Activated naive CD4-positive, alpha-beta T cell treated with anti-CD3 and anti-CD28 coated beads for 36 hours (primary cell): ENCODE measurements at places on chromosomes 6 and 20. TPM values are rescaled to one million over a fixed set of nuclear protein-coding genes. Genes with fewer than 3 reads are reported as not detected.
A peak's percentile ranks its signal among the peaks of the same experiment; 100 is the strongest.

DNA sequence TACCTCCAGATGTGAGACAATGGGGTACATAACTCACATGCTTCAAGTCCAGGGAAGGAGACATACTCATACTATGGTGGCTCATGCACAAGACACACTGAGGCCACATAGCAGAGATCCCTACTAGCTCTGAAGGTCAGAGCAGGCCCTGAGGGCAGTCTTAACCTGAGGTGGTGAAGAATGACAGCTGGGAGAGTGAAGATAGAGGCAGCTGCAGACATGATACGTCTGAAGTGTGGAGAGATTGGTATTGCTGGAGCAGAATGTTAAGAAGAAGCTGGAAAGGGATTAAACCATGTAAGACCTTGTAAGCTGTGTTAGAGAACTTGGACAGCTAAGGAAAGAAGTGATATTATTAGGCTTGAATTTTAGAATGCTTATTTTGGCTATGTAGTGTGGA lies 32.9 kb downstream of the PGM3 start:
- no peak overlapping the region for H3K27ac ChIP-seq
- peaks cover 15% of the 10 kb centered on the region for H3K36me3 ChIP-seq
- DNase-seq: no peak
- no peaks in the 10 kb centered on the region for H3K4me1 ChIP-seq

DNA sequence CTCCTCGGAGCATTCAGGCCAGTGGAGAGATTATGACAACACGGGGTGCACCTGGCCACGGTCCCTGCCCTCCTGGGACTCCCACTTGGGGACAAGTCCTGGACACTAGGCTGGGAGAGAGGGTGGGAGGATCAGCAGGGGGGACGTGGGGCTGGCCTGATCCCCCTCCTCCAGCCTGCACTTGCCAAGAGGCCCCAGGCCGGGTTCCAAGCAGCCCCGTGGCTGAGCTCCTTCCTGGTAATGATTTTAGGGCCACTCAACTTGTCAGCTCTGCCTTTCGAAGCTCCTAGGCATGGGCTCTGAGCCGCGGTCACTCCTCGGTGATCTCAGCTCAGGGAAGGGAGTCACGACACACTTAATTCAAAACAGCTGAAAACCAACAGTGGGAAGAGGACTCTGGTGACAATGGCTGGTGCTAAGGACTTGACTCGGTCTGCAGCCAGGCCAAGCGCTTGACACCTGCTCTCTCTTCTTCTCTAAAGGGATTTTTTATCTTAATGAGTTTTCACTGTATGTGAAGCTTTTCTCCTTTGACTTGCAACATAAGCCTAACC lies 161.7 kb downstream of the BMP7 start:
- peaks cover 12% of the 10 kb centered on the region for H3K27me3 ChIP-seq
- H3K4me1 ChIP-seq: no peaks in the 10 kb centered on the region
- DNase-seq: no peak
- H3K4me3 ChIP-seq: no peak overlapping the region
- H3K27ac ChIP-seq: no peak overlapping the region
- no peaks in the 10 kb centered on the region for H3K36me3 ChIP-seq

DNA sequence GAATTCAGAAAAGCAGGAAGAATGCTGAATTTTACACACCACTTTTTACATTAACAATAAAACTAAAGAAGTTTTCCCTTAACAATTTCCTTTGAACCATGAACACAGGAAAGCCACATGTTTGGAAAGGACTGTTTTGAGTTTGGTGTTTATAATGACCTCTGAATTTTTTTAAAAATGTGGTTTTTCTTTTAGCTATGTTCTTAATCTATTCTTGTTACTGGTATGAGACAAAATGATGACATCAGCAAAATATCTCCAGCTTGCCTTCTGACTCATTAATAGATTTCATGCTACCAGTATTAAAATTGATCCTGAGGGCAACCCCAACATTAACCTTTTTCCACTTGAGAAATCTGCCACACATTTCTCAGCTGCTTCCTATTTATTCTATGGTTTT lies 217.5 kb upstream of the THEMIS start:
- DNase-seq: no peak
- no peaks in the 10 kb centered on the region for H3K27me3 ChIP-seq
- H3K27ac ChIP-seq: no peak overlapping the region

- no peak overlapping the region for H3K4me3 ChIP-seq
- H3K36me3 ChIP-seq: no peaks in the 10 kb centered on the region
- no peaks in the 10 kb centered on the region for H3K27me3 ChIP-seq
- DNase-seq: no peak
Measured at GRCh38 chr20:7627734-7628663, 312.3 kb downstream of the HAO1 start.

- DNase-seq: no peak
- H3K36me3 ChIP-seq: peaks cover 2% of the 10 kb centered on the region
- H3K4me1 ChIP-seq: no peaks in the 10 kb centered on the region
- H3K27ac ChIP-seq: no peak overlapping the region
- H3K27me3 ChIP-seq: no peaks in the 10 kb centered on the region
Measured at GRCh38 chr6:143652841-143653331, 24.9 kb upstream of the PHACTR2 start.

GRCh38 chr20:39248171-39248861 lies 286.2 kb downstream of the DHX35 start:
- H3K27ac ChIP-seq: no peak overlapping the region
- DNase-seq: no peak
- H3K4me1 ChIP-seq: peaks cover 8% of the 10 kb centered on the region
- no peak overlapping the region for H3K4me3 ChIP-seq
- no peaks in the 10 kb centered on the region for H3K27me3 ChIP-seq

DNA sequence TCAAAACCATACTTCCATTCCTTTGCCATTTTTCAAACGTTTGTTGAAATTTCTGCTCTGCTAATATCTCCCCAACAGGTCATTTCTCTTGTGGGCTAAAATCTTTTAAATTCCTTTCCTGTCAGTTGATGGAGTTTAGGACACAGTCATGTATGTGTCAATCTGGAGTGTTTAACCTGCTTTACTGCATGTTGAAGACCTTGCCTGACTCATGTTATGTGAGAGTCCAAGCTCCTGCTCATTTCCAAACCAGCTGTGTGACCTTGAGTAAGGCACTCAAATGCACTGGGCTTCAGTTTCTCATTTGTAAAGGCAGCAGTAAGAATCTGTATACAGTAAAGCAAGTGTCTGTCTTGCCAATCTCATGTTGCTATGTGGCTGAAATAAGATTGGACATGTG lies 171.9 kb upstream of the SPACA1 start:
- no peak for DNase-seq
- H3K36me3 ChIP-seq: no peaks in the 10 kb centered on the region
- no peak overlapping the region for H3K27ac ChIP-seq
- no peak overlapping the region for H3K4me3 ChIP-seq

DNA sequence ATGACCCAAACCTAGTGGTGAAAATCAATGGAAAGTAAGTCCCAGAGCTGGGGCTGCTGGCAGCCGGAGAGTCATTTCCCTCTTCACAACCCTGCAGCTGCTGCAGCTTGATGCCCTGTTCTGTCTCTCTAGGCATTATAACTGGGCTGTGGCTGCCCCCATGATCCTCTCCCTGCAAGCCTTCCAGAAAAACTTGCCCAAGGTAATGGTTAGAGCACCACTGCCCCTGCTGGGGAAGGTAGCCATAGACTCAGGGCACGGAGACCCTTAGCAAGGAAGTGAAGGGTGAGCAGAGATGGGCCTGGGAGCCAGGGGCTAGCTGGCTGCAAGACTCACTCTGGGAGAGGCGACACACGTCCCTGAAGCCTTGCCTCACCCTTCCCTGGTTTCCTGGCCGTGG lies 12.0 kb downstream of the LPIN3 start:
- H3K4me1 ChIP-seq: no peaks in the 10 kb centered on the region
- no peaks in the 10 kb centered on the region for H3K27me3 ChIP-seq
- H3K27ac ChIP-seq: no peak overlapping the region
- no peak for DNase-seq

DNA sequence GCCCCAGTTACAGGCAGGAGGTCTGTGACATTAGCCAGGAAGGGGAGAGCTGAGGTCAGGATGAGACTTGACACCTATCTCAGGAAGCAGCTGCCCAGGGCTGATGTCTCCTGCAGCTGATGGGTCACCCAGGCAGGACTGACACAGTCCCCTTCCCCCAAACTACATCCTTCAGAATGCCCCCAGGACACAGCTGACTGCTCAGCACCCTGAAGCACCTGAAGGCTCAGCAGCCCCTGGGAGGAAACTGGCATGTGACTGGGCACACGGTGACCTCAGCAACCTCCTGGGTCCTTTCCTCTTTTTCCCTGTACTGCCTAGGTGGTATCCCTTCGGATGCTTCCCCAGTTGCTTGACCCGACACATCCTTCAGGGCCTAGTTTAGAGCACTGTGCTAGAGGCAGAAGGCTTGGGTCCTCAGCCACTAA lies 1.9 kb downstream of the SDC4 start:
- no peak overlapping the region for H3K27ac ChIP-seq
- no peaks in the 10 kb centered on the region for H3K27me3 ChIP-seq
- peaks cover 5% of the 10 kb centered on the region for H3K36me3 ChIP-seq
- peak overlapping the region; percentile 80 for H3K4me3 ChIP-seq

- DNase-seq: no peak
- H3K27ac ChIP-seq: no peak overlapping the region
- peaks cover 2% of the 10 kb centered on the region for H3K36me3 ChIP-seq
- peaks cover 9% of the 10 kb centered on the region for H3K4me1 ChIP-seq
- no peak overlapping the region for H3K4me3 ChIP-seq
- H3K27me3 ChIP-seq: no peaks in the 10 kb centered on the region
Measured at GRCh38 chr20:60016406-60016805, 58.2 kb downstream of the CDH26 start.

- H3K4me3 ChIP-seq: no peak overlapping the region
- no peaks in the 10 kb centered on the region for H3K36me3 ChIP-seq
- H3K27ac ChIP-seq: no peak overlapping the region
Measured at GRCh38 chr20:31823360-31824124, 4.4 kb downstream of the MYLK2 start.

DNA sequence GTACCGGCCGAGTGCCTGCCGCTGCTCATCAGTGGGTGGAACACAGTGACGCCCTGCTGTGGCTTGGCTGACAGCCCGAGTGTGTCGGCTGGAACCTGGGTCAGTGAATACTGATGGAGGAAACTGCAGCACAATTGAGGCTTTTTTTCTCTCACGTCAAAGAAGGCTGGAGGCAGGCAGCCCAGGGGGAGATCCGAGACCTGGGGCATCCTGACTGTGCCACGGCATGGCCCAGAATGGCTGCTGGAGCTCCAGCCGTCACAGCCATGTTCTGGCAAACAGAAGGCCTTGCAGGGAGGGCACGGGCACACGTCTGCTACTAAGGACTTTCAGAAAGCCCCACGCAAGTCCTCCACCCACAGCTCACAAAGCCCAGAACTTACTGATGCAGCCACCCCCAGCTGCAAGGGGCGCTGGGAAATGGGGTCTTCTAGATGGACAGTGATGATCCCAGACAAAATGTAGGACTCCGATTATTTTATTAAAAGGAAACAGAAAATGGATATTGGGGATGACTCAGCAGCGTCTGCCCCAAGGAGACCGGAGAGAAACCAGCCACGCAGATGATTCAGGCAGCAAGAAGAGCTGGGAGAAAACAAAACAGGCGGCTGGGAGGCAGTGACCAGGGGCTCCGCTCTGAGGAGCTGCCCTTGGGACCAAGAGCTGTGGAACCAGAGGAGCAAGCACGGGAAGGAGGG lies 140.0 kb downstream of the TAF4 start:
- H3K4me1 ChIP-seq: no peaks in the 10 kb centered on the region
- no peaks in the 10 kb centered on the region for H3K27me3 ChIP-seq
- no peak overlapping the region for H3K4me3 ChIP-seq
- H3K36me3 ChIP-seq: no peaks in the 10 kb centered on the region

GRCh38 chr6:14614631-14615030 lies 497.1 kb downstream of the CD83 start:
- no peak for DNase-seq
- no peak overlapping the region for H3K4me3 ChIP-seq
- no peak overlapping the region for H3K27ac ChIP-seq
- H3K27me3 ChIP-seq: no peaks in the 10 kb centered on the region

DNA sequence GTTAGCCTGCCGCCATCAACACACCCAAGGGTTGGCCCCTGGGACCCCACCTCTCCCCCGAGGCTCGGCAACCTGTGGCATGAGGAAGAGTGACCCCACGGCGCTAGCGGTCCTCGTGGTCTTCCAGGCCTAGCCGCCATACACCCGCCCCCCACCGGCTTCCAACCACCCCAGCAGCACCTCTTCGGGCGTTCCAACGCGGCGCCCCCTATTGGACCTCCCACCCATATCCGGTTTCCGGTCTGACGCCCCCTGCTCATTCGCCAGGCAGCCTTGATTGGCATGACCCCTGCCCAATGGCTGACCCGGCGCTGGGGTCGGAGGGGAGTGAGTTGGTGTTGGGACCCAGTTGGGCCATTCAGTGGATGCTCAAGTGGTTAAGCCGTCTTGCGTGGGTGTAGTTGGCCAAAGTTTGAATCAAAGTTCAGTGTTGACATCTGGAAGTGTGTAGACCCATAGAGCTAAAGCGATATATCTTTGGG lies at the start of gene GNAS-AS1:
Gene GNAS-AS1, minus strand, starts transcription at position 210 of the 482 bp plus-strand sequence.
- peak; percentile 92 for DNase-seq

TDRD6 gene
- total RNA-seq: not detected

RAET1L gene
- not detected for total RNA-seq

NELFE gene
- total RNA-seq: 83.2 TPM

COL9A1 gene
- total RNA-seq: not detected

TPD52L1 gene
- total RNA-seq: 5.7 TPM

CD83 gene
- total RNA-seq: 11.9 TPM

GABRR2 gene
- total RNA-seq: not detected
